ENCODE measurements at places on chromosomes 13 and 19. TPM values are rescaled to one million over a fixed set of nuclear protein-coding genes. Genes with fewer than 3 reads are reported as not detected.
A peak's percentile ranks its signal among the peaks of the same experiment; 100 is the strongest.

The ZIK1 gene
- total RNA-seq = 4.1 TPM

- no peak for DNase-seq
Measured at GRCh38 chr13:75220238-75220542, 261.8 kb downstream of the TBC1D4 start.

- no peak for DNase-seq
Measured at GRCh38 chr19:6790194-6791128, 18.0 kb downstream of the VAV1 start.

The LILRB3 gene
- 8.5 TPM for total RNA-seq

- no peak for DNase-seq
Measured at GRCh38 chr13:30119476-30119875, 187.9 kb downstream of the KATNAL1 start.

DNA sequence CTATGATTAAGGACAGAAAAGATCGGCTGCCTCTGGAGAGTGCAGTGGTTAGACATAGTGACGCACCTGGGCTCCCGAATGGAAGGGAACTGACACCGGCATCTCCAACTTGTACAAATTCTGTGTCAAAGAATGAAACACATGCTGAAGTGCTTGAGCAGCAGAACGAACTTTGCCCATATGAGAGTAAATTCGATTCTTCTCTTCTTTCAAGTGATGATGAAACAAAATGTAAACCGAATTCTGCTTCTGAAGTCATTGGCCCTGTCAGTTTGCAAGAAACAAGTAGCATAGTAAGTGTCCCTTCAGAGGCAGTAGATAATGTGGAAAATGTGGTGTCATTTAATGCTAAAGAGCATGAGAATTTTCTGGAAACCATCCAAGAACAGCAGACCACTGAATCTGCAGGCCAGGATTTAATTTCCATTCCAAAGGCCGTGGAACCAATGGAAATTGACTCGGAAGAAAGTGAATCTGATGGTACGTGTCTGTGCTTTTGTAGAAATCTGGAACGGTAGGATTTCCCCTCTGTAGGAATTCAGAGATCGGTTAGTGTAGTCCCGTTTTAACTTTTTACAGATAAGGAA lies 16.9 kb downstream of the ERCC5 start:
- no peak for DNase-seq

GRCh38 chr19:7968796-7969554 lies 25.5 kb upstream of the TIMM44 start:
- DNase-seq = no peak

The PGLYRP2 gene
- total RNA-seq = not detected

The FOXA3 gene
- total RNA-seq = not detected

GRCh38 chr13:110575322-110576069 lies 14.0 kb upstream of the RAB20 start:
- peak; percentile 50 for DNase-seq

The ZNF71 gene
- total RNA-seq = 5.6 TPM

The SLC27A1 gene
- total RNA-seq = 55.1 TPM

- no peak for DNase-seq
Measured at GRCh38 chr13:30900436-30900835, 5.6 kb upstream of the MEDAG start.
